ENCODE measurements at places on chromosomes 12 and 14.

- peak; percentile 82 for DNase-seq
Observed at GRCh38 chr14:23559010-23559925, 3.2 kb downstream of the THTPA start.

DNA sequence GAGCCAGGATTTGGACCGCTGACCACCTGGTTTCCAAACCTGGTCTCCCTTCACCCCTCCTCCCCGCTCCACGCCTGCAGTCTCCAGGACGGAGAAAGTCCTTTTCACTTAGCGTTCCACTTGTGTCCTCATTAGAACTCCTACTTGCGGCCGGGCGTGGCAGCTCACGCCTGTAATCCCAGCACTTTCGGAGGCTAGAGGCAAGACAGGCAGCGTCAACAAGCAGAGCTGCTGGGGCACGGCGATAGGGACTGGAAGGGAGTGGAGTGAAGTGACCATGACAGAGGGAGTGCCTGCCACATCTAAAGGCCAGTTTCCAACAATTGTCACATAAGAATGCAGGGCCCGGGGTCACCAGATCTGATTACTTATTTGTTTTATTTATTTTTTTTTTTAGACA is 132.5 kb upstream of the NCOR2 start:
- no peak for DNase-seq

DNA sequence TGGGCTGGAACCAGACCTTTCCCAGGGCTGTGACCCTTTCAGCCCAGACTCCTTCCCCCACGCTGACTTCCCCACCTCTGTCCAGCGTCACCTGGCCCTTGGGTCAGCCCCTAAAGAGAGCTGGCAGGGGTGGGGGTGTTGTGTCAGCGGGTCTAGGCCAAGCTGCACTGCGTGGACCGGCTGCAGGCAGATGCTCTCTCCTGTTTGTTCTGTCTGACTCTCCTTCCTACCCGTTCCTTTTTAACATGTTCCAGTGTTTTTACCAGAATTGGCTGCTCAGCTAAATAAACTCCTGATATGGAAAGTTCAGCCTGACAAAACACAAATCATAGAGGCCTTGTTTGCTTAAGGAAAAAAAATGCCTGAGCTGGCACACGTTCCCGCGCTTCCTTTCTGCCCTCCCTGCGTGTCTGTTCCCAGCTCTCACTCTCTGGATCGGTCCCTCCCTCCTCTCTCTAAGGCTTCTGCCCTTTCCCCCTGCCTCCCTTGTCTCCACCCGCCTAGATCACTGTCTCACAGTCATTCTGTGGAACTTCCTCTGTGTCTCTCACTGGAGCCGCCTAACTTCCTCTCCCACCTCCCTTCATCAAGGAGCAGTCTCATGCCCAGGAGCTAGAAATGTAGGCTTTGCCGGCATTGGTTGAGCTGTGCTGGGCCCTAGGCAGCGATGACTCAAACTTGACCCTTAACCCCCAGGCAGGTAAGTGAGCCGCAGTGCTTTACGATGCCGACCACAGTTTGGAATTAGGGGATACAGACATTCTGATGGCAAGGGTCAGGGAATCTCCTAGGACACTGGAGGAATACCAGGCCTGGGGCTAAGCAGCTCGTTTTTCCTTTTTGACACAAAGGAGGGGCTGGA is 15.5 kb upstream of the MLXIP start:
- no peak for DNase-seq

DNA sequence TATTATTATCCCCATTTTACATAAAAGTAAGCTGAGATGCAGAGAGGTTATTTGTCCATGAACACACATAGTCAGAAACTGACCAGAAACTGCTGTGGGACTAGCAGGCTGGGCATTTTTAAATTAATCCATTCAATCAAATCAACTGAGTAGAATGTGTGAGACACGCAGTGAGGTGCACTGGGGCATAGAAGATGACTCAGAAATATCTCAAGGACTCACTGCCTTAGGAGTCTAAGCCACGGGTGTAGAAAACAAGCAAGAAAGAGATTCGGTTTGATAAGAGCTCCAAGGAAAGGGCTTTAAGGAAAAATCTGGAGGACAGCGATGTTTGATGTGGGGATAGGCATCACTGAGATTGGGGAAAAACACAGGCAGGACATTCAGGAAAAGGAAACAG is 127.8 kb downstream of the ANO2 start:
- DNase-seq = no peak
